ENCODE measurements at places on chromosomes 2 and 18.
A peak's percentile ranks its signal among the peaks of the same experiment; 100 is the strongest.

DNA sequence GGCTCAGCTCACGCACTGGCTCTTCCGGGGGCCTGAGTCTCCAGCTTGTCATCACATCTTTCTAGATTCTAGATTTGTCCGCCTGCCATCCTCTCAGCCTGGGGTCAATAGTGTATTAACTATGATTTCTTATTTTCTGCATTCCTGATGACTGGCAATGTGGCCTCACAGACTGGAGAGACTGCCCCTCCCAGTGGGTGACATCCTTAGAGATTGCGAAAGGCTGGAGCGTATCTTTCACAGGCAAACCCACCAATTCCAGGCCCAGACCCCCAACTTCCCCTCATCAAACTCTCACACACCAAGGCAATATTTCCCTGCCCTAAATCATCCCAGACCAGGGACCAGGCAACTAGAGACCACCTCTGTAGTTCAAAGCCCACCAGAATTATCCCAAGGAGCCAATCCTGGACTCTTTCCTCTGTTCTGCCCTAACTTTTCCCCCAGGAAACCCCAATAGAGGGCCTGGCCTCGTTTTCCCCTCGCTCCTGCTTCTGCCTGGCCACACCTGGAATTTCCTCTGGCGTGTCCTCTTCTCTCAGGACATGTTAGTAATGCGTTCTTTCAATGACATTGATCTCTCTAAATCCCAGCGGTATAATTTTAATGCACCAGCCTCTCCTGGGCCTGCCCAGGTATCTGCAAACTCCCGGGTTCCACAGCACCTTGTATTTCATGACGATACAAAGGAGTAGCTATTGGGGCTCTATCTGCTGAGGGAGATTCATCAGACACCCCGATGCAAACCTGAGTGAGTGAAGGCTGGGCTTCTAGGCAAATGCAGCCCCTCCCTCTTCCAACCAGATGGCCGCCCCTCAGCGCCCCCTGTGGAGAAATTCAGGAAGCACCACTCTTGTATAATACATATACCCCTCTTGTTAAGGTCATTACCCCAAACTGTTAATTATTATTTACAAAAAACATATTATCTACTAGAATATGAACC, 2.4 kb upstream of the KCNF1 start:
- peak; percentile 24 for DNase-seq

GRCh38 chr2:8452296-8452695, 229.6 kb upstream of the ID2 start:
- DNase-seq: no peak

- DNase-seq: peak; percentile 6
These were observed 92.5 kb upstream of the MAP2 start for GRCh38 chr2:209331291-209331844.

DNA sequence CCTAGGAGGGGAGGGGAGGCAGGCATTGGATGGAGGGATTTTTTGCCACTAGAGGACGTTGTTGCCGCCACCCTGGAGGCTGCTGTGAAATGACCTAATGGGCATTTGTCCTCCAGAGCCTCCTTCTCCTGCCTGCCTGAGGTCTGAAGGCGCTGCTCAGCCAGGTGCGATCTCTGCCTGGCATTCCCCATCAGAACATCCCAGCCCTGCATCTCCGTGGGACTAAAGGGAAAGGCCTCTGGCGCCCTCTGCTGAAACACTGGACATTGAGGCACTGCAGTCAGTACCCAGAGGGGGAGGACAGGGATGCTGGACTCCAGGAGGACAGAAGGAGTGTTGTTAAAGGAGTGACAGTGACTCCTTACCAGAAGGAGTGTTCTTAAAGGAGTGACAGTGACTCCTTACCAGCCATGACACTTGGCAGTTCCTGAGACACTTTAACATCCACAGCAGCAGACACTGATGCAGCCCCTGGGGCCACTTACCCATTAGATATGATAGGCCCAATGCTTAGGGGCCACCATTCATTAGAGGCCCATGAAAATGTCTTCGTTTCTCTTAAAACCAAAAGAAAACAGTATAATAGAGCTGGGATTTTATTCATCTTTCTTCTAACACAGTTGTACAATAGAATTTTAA, 17.0 kb downstream of the THNSL2 start:
- peak; percentile 19 for DNase-seq

DNA sequence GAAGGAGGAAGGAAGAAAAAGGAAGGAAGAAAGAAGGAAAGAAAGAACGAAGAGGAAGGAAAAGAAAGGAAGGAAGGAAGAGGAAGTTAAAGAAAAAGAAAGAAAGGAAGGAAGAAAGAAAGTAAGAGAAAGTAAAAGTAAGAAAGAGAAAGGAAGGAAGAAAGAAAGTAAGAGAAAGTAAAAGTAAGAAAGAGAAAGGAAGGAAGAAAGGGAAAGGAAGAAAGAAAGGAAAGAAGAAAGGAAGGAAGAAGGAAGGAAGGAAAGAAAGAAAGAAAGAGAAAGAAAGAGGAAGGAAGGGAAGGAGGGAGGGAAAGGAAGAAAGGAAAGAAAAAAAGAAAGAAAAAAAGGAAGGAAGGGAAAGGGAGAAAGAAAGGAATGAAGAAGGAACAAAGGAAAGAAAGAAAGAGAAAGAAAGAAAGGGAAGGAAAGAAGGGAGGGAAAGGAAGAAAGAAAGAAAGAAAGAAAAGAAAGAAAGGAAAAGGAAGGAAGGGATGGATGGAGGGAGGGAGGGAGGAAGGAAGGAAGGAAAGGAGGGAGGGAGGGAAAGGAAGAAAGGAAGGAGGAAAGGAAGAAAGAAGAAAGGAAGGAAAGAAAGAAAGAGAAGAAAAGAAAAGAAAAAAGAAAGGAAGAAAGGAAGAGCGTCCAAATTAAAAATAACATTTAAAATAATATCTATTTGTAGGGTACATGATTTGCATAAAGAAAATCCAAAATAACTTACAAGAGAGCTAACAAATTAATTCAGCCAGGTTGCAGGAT, 827.9 kb downstream of the TSN start:
- DNase-seq: no peak

DNA sequence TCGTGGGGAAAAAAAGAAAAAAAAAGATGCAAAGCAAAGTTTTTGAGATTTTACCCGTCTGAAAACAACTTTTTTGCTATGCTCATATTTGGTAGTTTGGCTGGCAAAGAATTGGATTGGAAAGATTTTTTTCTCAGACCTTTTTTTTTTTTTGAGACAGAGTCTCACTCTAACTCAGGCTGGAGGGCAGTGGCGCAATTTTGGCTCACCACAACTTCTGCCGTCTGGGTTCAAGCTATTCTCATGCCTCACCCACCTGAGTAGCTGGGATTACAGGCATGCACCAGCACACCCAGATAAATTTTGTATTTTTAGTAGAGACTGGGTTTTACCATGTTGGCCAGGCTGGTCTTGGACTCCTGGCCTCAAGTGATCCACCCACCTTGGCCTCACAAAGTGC, 56.3 kb upstream of the TANC1 start:
- DNase-seq: no peak

- no peak for DNase-seq
These were observed 2.3 kb upstream of the ONECUT2 start for GRCh38 chr18:57432751-57433400.

DNA sequence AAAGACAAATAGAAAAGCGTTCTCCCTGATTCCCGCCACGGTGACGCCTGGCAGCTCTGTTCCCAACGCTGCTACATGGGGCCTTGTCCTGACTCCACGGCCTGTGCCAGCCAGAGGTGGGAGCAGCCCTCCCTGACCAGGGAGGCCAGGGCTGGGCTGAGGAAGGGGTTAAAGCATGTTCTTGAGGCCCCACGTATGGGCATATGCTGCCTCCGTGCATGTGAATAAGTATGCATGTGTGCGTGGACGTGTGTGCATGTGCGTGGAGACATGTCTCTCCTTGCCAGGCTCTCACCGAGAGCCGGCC, 1.6 kb upstream of the SNED1 start:
- no peak for DNase-seq

DNA sequence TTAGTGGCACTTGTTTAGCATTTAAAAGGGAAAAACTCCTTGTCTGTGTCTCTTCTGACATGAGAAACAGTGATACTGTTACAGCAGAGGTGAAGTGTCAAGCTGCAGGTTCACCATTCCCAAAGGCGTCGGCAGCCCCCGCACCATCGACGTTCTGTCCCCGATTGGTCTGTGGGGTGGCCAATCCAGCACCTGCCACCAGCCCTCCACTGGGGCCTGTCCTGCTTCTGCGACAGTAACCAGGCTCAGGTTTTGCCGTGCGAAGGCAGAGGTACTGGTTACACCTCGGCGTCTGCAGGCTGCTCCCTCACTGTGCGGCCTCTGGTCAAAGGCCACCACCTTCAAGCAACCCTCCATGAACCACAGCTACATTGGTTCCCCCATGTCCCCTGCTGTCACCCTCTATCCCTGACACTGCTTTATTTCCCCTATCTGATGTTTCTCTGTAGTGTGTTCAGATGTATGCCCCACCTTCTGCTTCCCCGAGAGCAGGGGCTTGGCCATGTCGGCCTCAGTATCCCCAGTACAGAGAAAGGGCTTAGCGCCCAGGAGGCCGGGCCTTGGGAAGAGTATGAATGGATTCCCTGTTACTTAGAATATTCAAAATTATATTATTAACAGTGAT, 8.6 kb upstream of the ESPNL start:
- DNase-seq: no peak

GRCh38 chr2:174925046-174925784, 80.0 kb downstream of the CHN1 start:
- no peak for DNase-seq

- DNase-seq: no peak
These were observed 41.8 kb upstream of the ATG16L1 start for GRCh38 chr2:233209533-233210171.

- no peak for DNase-seq
These were observed 1499.0 kb upstream of the TMEFF2 start for GRCh38 chr2:193693758-193694157.

GRCh38 chr2:177124371-177124770, 88.2 kb upstream of the HNRNPA3 start:
- DNase-seq: no peak

DNA sequence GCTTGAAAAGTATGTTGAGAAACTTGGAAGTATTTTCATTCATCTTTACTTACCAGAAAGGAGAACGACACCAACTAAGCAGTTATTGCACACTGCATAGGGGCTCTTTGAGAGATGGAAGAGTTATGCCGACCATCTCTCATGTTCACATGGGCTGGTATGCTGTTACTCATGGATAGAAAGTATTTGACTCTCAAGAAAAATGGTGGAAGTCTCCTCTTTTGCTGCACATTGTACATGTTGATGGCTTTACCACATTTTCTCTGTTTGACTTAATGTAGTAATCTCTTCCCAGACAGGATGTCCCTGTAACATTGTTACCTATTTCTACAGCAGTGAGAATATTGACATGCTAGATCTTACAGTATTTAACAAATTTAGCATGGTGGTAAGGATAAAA, 23.2 kb downstream of the CAB39 start:
- DNase-seq: no peak

DNA sequence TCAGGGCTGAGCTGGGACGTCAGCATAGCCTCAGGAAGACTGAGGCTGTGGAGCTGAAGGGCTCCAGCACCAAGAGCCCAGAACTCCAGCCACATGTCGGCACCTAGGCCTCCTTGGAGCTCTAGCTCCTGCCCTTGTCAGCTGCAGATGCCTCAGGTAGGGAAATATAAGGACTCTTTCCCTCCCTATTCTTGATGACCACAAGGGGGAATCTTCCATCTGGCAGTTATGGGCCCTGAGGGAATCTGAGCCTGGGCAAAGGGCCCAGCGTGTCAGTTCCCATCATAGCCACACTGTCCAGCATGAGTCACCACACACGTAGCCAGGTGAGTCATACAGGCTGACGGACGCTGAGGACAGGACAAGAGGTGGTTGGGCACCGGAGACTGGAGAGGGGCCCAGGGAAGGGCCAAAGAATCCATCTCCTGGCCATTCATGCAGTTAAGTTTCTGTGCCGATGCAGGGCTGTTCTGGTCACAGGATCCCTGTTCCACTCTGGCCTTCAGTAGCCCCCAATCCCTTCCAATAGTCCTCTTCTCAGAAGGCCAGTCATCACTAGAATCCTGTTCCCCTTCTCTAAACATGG, 1.8 kb downstream of the MPV17 start:
- no peak for DNase-seq

DNA sequence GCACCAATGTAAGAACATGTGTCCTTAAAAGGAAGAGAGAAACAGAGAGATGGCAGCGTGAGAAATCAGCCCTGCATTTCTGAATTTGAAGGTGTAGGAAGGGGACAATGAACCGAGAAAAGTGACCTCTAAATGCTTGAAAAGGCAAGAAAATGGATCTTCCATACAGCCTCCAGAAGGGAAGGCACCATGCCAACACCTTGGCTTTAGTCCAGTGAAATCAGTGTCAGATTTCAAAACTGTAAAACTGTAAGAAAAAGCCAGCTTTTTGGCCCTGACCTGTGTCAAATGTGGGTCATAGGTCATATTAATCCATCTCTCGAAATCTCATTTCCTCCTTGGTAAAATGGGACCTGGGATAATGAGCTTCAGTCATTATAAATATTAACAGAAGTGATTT, 762.3 kb downstream of the DCDC2C start:
- DNase-seq: no peak

DNA sequence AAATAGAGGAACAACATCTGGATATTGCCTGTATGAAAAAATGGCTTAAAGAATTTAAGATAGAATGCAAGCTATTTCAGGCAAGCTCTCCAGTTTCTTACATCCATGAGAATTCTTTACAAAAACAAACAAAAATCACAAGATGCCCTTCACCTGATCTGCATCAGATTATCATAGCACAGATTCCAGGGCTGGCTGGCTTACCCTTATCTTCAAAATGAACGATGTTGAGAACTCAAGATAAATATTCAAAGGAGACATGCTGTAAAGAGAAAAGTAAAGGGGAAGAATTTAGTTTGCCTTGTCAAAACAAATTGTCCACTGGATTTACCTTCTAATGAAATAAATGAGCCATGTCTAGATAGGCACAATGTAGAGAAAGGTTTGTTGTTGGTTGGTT, 18.7 kb upstream of the SLC40A1 start:
- DNase-seq: no peak

- DNase-seq: no peak
These were observed 416.4 kb upstream of the HNMT start for GRCh38 chr2:137547842-137548241.

DNA sequence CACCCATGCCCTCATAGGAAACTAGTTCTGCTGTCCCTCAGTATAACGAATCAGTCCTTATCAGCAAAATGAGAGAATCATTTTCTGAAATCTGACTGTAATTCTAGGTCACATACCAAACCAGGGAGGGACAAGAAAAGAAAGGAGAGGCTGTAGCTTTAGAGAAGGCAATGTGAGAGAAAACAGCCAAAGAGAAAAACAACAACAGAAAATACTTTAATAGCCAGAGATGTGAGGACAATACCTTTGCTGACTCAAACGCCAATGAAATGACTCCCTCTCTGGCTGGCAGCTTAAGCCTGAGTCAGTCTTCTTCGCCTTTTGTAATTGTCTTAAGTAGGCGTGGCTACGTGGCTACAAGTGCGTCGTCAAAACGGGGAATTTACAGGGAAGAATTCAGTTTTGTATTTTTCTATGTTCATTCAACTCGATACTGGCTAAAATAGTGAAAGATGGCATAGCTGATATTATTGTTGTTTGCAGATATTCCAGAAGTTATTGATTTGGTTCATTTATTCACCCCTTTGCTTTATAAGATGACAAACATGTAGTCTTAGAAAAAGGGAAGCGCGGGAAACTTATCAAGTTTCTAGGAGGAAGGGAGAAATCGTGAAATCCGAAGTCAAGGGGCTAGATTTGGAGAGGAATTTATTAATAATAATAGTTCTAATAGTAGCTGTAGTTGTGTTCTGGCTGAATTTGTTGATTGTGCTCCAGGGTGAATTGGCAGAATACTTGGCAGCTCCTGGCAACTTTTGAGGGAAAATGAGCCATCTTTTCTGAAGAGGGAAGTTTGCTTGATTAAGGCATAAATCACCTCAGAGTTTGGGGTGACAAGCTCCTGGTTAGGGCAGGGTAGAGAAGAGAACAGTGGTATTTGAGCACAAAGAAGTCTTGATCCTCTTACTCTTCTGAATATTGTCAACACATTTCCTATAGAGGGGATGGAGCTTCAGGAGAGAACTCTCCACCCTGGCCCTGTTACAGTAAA, at the start of gene IL1A:
IL1A (minus strand) TSS at position 295 of the 991 bp plus-strand sequence. CDS start 723 bp downstream, outside the sequence.
- DNase-seq: no peak

Data from OCI-LY7 (cell line).